GM19239 (cell line): ENCODE measurements at places on chromosomes 1 and 21.

GRCh38 chr1:216034506-216034905, 388.7 kb downstream of the USH2A start:
- no peak for DNase-seq

DNA sequence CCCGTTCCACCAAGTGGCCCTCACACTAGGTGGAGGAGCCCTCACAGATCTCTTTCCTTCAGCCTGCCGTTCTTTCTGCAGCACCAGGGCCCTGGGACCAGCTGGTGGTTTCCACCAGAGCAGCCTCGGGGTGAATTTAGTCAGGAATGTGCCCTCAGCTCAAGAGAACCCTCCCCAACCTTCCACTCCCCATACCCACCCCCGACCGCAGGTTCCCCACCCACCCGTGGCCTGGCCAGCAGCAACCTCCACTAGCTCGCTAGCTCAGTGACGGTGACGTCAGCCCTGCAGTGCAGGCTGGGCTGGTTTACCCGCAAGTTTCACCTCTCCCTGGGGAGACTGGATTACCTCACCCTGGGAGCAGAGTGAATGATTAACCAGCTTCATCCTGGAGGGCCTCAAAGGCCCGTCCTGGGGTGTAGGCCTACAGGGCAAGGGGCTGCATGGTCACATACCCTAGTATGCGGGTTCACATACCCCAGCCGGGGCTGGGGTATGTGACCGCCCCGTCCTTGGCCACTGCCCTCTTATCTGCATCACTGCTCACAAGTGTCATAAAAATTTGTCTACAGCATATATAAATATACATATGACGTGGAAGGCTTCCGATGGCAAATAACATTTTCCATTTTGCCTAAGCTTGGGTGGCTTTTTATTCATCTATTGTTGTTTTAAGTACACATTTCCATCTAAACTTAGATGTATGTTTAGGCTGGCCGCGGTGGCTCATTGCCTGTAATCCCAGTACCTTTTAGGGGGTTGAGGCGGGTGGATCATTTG, 24.5 kb downstream of the ELF3 start:
- DNase-seq: no peak

GRCh38 chr1:51422367-51423072, 92.2 kb upstream of the TTC39A start:
- no peak for DNase-seq

DNA sequence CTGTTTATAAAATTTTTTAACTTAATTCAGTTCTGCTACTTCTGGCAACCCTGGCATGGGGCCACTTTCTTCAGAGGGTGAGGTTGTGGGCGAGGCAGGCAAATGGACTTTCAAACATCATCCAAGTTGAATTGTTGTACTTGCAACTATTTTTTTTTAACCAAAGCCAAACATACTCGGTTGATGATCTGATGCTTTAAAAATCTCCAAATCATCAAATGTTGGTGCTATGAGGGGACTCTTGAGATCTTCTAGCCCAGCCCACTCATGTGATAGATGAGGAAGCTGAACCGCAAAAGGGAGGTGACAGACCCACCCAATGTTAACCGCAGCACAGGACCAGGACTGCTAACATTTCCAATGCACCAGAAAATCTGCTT, 6.7 kb downstream of the SLC1A7 start:
- no peak for DNase-seq
